SJCRH30 (cell line): ENCODE measurements at places on chromosomes 12 and 14.

DNA sequence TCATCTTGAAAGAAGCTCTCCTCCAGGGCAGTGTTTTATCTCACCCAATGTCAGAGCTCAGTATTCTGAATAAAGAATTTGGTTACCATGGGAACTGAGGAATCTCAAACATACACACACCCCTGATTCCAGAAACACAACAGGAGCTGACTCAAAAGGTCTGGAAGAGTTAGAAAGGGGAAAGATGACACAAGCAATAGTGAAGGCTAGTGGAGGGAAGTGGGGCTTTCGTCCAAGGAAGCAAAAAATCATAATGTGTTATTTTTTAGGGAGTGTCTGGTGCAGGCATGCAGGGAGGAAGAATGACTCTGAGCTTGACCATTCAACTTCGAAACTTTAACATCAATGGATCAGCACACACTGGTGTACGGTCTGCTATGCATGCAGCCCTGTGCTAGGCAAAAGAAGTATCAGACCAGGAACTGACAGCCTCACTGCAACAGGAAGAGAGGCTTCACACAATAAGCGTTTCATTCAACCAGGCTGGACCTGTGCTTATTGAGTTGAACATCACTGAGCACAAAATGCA lies 20.3 kb downstream of the HEBP1 start:
- no peak for DNase-seq

GRCh38 chr12:122961531-122962329 lies 4.5 kb downstream of the ABCB9 start:
- DNase-seq, result no peak

GRCh38 chr12:76621582-76622024 lies 62.0 kb upstream of the OSBPL8 start:
- DNase-seq, result peak; percentile 47

- DNase-seq, result no peak
Measured at GRCh38 chr12:49965836-49966235, 4.2 kb downstream of the AQP5 start.

GRCh38 chr14:34212172-34212929 lies 249.7 kb downstream of the SPTSSA start:
- no peak for DNase-seq

- no peak for DNase-seq
Measured at GRCh38 chr14:58659846-58660245, 22.1 kb downstream of the DACT1 start.

DNA sequence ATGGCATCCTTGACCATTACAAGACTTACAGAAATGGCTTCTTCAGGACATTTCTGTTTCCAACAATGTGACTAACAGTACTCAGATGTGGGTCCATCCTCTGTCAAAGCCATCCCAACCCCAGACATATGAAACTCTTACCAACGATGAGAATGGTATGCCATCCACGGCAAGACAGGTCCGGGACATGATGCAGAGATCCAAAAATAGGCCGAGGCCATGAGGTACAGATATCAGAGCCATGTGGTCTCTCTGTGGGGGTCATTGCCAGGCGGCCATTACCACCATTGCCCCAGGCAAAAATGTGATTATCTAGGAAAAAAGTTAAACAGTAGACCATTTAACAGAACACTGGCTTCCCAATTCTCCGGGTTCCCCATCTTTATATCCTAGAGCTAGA lies 27.5 kb downstream of the ZC2HC1C start:
- DNase-seq, result no peak

- DNase-seq, result no peak
Measured at GRCh38 chr14:105026033-105026785, 5.3 kb upstream of the CDCA4 start.

DNA sequence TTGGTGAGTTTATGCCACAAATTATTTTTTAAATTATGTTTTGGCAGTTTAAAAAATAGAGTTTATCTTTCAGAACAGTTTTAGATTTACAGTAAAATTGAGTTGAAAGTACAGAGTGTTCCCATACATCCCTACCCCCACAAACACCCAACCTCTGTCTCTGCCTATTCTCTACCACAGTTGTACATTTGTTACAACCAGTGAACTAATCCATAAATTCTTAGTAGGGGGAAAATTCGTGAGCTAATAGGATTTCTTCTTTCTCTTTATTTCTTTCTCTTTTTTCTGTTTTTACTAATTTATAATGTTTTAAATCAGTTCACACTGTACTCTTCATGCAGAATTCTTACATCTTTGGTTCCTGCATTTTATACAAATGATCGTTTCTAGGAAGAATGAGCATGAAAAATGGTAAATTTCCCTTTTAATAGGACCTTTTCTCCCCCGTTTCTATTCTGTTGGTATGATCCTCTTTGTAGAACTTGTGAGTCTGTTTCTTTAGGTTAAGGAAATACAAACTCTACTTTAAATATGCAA lies 56.7 kb downstream of the MIPOL1 start:
- DNase-seq, result no peak

GRCh38 chr12:93536766-93537488 lies 35.5 kb upstream of the SOCS2 start:
- DNase-seq, result no peak

DNA sequence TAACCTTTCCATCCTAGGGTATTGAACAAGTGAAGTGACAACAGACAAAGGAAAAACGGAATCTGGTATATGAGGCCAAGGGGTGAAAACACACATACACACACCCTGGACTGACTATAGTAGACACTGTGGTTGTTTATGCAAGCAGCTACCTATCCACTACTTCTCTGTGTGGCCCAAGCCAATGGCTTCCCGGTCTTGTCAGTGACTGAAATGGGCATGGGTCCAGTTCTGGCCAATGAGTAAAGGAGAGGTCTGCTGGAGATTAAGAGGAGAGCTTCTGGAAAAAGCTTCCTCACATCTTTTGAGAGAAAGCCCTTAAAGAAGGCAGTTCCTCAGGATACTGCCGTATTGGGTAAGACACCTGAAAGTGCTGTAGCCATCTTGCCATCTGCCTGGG lies 19.3 kb downstream of the MBIP start:
- no peak for DNase-seq

- no peak for DNase-seq
Measured at GRCh38 chr14:76767681-76768656, 6.7 kb downstream of the VASH1 start.

DNA sequence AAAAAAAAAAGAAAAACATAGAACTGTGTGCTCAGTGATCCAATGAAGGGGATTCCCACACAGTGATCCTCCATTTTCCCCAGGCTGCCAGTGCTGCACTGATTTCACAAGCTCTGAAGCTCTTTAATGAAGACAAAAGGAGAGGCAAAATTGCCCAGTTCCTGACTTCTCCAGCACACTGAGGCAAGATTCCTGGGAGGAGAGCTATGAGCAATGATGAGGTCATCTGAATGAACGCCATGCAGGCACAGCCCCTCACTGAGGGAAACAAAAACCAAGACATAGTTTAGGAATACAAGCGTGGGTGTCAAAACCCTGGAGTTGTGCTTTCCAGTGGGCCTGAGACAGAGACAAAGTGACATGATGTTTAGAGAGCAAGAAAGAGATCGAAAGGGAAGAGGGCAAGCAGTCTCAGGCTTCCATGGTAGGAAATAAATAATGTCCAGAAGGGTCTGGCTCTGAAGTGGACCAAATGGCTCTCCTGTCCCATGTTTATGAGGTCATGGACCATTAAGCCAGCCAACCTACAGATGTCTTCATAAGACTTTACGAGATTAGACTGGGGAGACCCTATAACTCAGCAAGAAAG lies 40.9 kb upstream of the SMUG1 start:
- DNase-seq, result no peak

DNA sequence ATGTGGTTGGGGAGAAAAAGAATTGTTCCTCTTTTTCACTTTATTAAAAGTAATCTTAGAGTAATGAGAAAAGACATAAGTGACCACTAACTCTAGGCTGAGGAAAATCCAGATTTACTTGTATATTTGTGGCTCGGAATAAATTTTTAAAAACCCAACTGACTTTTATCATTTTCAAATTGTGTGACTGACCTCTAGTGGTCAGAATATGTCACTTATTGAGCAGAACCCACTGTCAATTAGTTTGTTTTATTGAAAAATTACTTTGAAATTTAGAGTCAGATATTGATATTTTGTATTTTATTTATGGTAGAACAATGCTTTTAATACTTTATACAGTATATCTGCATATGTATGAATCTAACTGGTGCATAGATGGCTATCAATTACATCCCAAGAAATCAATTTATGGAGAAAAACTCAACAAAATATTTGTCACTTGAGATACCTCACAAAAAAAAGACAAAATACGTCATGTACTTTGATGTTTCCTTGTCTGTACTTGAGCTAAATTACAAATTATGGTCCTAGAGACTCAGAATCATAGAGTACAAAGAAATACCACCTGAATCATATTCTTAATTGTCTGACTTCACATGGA lies 229.4 kb downstream of the CNTN1 start:
- DNase-seq, result peak; percentile 45

DNA sequence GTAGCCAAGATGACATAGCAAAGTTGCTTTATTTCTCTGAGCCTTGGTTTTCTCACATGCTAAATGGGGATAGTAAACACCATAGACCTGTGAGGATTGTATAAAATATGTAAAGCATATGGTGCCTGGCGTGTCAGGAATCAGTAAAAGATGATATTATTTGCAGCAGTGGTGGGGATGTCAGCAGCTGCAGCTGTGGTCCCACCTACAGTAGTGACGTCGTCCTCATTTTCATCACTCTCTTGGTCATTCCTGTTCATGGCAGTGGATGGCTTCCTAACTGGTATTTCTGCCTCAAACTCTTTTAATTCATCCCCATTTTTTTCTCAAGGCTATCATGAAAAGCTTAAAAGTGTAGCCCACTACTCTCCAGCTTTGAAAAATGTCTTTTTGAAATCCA lies 12.1 kb downstream of the BMAL2 start:
- DNase-seq, result peak; percentile 11

GRCh38 chr12:48936379-48936979 lies 11.2 kb upstream of the FKBP11 start:
- peak; percentile 90 for DNase-seq

- DNase-seq, result no peak
Measured at GRCh38 chr12:13183620-13184019, 12.9 kb upstream of the EMP1 start.

GRCh38 chr14:102508410-102508773 lies 1.2 kb downstream of the ANKRD9 start:
- DNase-seq, result no peak

- no peak for DNase-seq
Measured at GRCh38 chr12:630656-631632, 32.3 kb downstream of the NINJ2 start.

- DNase-seq, result no peak
Measured at GRCh38 chr14:99230208-99231151, 41.5 kb downstream of the BCL11B start.

DNA sequence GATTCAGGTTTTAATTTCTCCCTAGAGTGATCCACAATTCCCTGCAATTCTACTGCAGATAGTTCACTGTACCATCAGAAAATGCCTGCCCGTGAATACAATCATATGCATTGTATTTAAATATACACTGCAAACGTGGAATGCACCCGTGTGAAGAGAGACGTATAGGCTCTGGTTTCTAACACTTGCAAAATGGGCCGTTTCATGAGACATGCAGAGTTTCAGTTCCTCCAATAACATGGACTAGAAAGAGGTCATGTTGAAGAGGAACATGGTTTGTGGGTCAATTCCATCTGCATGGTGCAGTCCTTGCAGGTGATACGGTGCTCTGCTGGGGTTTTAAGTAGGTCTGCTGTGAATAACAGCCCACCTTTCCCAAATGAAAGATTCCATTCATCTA lies 373.3 kb downstream of the TMEM132D start:
- DNase-seq, result peak; percentile 12

- peak; percentile 76 for DNase-seq
Measured at GRCh38 chr12:23949348-23950209, at the start of gene SOX5. SOX5 (minus strand) TSS chr12:23949670; CDS start chr12:23949601, 69 bp downstream.

GRCh38 chr14:78405079-78405856 lies 235.1 kb downstream of the NRXN3 start:
- peak; percentile 33 for DNase-seq

- no peak for DNase-seq
Measured at GRCh38 chr12:80589077-80589476, 118.4 kb upstream of the MYF6 start.

- DNase-seq, result no peak
Measured at GRCh38 chr12:114672817-114673168, 11.2 kb downstream of the TBX3 start.

DNA sequence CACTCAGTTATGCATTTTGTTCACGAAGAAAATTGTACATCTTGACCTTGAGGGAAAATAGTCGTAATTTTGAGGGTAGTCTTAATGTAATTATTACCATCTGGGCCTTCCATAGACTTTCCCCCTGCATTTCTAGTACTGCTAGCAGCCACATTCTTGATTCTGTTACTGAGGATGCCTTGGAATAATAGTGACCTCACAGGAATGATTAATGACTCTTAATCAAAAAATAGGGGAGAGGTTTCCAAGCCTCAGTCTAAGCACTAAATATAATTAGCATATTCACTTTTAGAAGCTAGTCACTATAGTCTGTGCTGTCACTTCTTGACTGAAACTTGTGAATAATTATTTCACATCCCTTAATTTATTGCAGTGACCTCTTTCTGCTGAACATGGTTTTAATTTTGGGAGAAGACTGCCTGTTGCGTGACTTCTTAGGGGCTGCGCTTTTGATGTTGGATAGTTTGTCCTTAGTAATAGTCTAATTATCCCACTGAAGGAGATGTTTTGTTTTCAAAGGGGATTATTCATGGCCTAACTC lies 400.5 kb downstream of the ADAMTS20 start:
- no peak for DNase-seq

DNA sequence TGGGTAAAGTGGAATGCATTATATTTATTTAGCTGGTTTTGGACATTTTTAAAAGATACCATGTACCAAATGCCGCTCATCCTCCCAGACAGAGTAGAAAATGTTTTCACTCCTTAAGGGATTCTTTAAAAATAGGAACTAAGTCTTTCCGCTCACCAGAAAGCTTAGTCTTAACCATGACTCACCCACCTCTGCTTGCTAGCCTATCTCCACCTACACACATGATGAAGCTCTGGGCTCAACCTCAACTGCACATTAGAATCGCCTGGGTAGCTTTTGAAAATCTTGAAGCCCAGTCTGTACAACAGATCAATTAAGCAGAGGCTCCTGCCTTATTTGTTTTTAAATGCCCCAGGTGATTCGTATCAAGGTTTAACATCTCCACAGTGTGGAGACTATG lies 260.5 kb downstream of the NEDD1 start:
- no peak for DNase-seq

DNA sequence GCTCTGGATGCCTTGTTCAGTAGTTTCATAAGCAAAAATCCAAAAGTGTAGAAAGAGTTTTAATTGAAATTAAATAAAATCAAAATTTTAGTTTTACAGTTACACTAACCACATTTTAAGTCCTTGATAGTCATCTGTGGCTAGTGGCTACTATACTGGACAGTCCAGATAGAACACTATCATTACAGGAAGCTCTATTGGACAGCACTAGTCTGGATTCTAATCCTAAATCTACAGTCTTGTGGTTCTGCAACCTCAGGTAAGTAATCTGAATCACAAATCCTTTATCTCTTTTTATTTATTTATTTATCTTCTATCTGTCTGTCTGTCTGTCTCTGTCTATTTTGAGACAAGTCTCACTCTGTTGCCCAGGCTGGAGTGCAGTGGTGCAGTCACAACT lies 18.0 kb downstream of the RAP1B start:
- no peak for DNase-seq

GRCh38 chr12:30754383-30754749 lies 385 bp downstream of the CAPRIN2 start:
- no peak for DNase-seq

GRCh38 chr14:24784981-24785380 lies 151.0 kb upstream of the GZMB start:
- no peak for DNase-seq

- no peak for DNase-seq
Measured at GRCh38 chr14:60589442-60589841, 59.8 kb downstream of the SIX1 start.
